ENCODE measurements at places on chromosomes 2 and 18.

DNA sequence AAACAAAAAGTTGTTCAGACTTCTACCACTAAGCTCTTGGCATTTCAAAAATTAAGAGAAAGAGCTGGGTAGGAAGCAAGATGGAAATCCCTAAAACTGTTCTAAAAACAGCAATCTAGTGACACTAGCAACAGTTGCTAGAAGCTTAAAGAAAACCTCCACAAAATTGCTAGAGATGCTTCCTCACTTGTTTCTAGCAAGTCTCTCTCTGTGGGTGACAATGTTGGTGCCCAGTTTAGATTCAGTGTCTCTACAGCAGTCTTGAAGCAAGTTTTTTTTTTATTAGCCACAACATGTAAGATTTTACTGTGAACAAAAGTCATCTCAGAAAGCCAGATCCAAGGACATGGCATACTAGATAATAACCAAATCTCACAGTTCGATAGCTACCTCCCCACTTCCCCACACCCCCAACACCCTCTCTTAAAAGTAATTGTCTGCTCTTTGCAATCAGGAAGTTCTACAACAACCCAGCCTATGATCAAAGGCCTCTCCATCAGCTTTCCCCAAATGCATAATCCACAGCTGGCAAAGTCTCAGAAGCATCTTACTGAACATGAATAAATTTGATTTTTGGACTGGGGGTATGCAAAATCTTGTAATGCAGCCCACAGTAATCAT lies 70.0 kb downstream of the ANKRD44 start:
- DNase-seq, result no peak

- DNase-seq, result no peak
Observed at GRCh38 chr2:86352137-86352726, 14.8 kb upstream of the REEP1 start.

DNA sequence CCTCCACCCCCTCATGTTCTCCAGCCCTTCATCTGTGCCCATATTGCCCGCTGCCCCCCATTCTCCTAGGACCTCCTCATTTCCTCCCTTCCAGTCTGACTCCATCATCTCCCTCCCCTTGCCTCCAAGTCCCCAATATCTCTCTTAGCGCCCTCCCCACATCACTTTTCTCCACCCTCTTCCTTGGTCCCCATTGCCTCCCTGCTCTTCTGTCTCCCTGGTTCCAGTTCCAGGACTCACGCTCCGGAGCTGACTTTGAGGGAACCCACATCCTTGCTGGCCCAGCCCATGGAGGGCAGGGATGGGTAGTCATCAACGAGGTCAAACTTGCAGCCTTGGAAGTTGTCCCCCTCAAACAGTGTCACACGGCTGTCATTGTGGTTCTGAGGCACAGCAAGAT lies 2.6 kb downstream of the CRYBA2 start:
- no peak for DNase-seq

GRCh38 chr18:58850786-58851469 lies 13.7 kb upstream of the ZNF532 start:
- no peak for DNase-seq

DNA sequence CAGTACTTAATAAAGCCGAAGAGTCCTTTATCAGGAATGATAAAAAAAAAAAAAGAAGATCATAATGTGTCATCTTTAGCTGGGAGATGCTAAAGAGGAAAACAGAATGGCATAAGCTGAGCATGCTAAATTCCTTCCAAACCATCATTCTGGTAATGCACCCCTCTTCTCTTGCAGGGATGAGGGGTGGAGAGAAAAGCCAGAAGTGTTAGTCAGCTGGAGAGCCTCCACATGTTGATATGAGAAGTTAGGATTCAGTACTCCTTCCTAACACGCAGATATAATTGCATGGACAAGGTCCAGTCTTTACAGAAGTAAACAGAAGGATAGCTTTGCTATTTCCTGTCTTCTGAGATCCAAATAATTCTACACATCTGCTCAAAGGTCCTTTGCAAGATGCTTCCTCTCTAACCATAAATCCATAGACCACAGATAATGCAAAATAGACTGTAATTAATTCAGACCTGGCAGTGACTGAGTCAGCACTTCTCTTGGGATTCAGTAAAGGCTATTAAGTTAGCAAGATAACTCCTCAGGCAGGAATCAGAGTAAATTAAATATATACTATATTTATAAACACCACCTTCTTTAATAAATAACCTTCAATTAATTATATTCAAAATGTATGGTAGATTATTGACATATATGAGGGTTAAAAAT lies 930.0 kb upstream of the KLHL29 start:
- peak; percentile 59 for DNase-seq

DNA sequence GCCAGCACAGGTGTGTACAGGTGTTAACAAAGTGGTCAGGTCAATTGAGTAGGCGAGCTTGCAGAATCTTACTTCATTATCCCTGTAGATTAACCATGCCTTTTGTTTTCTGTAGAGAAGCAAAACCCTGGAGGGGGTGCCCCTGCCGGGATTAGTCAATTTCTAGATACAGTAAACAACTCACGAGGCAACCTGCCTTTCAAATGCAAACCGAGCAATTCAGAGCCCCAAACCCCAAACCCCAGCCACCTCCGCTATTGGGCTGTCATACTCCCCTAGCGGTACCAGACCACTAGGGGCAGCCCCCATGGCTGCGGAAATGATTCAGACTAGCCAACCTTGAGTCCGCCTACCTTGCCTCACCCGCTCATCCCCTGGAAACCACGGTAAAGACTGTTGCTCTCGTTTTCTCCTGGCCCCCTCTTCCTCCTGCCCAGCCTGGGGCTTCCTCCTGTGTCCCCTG lies 61.4 kb upstream of the KIF5C start:
- no peak for DNase-seq

DNA sequence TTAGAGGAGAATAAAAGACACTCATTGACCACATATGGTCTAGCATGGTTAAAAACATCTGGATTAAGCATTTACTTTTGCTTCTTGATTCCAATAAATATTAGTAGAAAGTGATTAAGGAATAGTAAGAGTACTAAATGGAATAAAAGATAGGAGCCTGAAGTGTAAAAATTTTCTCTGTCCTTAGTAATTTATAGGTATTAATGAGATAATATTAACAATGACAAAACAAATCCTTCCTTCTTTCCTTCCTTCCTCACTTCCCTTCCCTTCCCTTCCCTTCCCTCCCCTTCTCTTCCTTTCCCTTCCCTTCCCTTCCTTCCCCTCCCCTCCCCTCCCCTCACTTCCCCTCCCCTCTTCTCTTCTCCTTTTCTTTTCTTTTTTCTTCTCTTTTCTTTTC lies 797.5 kb upstream of the NRXN1 start:
- DNase-seq, result no peak

GRCh38 chr18:75783566-75784281 lies 356.2 kb upstream of the SMIM21 start:
- DNase-seq, result no peak

- no peak for DNase-seq
Observed at GRCh38 chr2:157938556-157938955, 62.4 kb upstream of the ACVR1 start.

- DNase-seq, result peak; percentile 6
Observed at GRCh38 chr2:120783371-120783791, 47.7 kb downstream of the GLI2 start.

DNA sequence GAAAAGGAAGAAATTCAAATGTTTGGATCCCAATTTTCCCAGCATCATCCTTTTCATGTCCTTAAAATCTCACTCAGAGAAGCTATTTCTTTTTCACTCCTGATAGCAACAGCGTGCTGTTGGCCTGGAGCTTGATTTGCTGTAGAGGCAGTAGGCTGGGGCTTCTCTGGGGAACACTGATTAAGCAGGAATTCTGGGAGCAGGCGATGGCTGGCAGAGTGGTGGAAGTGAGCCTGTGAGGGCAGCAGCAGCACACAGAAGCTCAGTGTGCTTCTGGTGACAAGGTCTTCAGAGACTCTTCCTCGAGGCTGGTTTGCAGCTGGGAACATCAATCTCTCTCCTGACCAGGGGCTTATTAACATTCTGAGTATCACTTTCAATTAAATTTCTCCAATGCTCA lies 284.6 kb downstream of the DPP10 start:
- no peak for DNase-seq

- DNase-seq, result no peak
Observed at GRCh38 chr18:80188643-80189530, 58.4 kb downstream of the PARD6G start.

DNA sequence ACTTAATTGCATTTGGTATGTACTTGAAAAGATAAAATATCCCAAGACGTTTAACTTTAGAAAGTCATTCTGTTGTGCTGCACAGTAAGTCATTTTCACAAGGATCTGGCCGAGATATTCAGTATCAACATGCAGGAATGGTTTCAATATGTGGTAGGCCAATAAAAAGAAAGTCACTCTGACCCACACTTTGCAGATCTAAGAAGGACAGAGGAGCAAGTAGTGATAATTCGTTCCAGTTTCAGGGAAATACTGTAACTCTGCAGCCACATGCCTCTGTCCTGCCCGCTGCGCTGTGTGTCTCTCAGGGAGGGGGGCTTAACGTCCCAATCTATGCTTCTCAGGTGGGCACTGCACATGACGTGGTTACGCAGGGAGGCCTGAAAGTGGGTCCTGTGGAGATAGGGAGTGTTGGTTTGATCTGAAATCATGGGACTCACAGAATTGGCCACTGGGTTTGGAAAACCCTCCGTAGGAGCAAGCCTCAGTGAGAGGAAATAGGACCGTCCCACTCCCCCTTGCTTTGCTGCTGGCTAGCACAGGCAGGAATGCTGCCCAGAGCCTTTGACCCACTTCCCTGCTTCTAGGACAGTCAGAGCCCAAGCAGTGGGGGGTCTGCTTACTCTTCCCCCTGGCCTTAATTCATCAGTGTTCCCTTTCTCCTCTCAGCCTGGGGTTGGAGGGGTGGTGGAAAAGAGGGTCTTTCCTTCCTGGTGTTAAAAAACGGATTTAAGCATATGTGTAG lies 314.7 kb upstream of the SPRED2 start:
- no peak for DNase-seq

DNA sequence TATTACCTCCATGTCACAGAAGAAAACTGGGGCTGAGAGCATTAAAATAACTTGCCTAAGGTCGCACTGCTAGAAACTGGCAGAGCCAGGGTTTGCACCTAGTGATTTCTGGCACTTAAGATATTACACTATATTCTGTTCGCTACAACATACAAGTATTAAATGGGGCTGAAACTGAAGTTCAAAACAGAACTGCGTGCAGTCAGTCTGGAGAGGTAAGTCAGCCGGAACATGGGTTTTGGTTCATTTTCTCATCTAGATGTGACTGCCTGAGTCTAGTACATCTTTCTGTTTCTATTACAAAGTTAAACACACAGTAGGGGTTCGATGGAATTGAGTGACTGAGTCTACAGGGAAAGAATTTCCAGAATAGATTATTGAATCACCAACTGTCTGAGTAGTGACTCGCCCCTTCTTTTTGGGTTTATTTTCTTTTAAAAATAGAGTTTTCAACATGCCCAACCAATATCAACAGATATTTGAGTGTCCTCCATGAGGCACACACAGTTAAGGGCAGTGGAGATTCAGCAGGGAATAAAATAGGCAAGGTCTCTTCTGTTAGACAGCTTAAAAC lies 150.8 kb downstream of the RNF152 start:
- DNase-seq, result no peak

DNA sequence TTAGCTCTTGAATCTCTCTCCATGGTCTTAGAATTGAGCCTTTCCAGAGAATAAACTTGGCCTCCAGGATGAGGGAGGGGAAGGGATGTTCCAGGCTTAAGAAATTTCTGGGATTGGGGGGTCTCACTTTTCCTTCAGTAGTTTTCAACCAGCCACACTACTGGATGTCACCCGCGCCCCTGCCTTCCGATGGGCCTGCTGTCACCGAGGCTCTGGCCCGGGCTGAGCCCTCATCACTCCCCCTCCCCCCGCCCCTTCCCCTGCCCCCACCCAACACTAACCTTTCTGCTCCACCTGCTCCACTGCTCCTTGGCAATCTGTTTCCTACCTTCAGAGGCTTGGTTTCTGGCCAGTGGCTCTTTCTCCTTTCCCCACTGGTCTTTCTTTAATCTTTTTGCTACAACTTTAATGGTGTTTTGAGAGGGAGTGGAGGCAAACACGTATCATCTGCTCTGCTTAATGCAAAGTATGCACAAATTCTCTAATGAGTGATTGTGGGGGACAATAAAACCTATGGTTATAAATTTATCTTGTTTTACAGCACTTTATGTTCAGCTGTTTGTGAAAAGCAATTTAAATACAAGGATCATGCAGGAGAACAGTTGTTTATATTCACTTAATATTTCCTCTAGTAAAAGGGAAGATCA lies 155.1 kb downstream of the WDSUB1 start:
- no peak for DNase-seq

- no peak for DNase-seq
Observed at GRCh38 chr2:64982311-64982857, 6.8 kb upstream of the SLC1A4 start.

DNA sequence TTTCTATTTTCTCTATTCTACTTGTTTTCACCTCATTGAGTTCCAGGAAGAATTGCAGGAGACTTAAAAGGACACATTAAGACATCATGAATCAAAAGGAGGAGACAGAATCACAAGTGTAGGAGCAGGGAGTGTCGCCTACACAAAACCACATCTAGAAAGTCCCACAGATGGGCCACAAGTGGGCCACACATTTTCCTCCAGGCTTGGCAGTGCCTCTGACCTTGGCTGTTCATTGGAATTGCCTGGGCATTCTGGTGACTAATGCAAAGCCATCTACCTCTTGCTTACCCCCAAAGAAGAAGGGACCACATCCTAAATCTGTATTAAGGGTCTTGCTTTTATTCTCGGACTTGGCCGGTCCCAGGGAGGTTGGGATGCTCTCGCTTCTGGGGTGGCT lies 103.6 kb downstream of the KLHL29 start:
- DNase-seq, result no peak

DNA sequence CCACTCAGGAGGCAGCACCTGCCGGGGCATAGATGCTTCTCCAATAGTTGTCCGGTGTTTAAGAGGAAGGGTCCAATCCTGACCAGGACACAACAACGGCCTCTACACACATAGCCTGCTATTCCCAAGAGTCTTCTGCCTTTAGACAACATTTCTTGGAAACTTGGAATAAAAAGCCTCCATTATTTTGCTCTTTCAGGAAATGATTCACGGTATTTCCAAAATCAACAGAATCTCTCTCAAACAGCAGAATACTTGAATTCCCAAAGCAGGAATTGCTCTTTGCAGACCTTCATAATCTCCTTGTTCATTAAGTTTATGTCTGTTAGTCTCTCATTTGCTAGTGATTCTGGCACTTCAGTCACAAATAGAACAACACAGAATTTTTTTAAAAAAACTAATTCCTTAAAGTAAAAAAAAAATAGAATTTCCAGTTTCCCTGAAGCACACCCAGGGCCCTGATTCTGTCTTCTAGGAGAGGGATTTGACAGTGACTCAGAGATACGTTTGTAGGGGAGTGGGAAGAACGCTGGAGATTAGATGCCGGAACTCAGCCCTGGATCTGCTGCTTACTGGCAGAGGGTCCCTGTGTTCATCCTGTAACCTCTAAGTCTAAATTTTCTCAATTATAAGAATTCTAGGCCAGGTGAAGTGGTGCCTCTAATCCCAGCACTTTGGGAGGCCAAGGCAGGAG lies 74.7 kb downstream of the NAB1 start:
- DNase-seq, result no peak

DNA sequence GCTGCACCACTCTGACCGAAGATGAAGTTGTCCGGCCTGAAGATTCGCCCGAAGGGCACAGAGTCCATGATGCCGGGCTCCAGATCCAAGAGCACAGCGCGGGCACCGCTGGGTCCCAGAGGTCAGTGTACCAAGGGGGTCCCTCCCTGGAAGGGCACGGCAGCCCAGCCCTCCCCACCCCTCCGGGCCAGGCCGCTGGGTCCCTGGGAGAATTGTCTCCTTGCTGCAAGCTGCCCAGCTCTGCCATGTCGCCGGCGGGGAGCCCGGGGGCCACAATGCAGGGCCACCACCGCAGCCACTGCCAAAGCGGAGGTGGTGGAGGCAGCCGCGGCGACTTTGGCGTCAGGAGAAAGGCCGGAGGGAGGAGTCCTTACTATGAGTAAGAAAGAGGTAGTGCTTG lies 189.5 kb upstream of the CYRIA start:
- no peak for DNase-seq
